Nucleus accumbens (tissue), 56 donors: ENCODE measurements at places on chromosomes 12 and 14.

GRCh38 chr12:72207486-72208409 lies 64.4 kb upstream of the TRHDE start:
- no peak for DNase-seq

DNA sequence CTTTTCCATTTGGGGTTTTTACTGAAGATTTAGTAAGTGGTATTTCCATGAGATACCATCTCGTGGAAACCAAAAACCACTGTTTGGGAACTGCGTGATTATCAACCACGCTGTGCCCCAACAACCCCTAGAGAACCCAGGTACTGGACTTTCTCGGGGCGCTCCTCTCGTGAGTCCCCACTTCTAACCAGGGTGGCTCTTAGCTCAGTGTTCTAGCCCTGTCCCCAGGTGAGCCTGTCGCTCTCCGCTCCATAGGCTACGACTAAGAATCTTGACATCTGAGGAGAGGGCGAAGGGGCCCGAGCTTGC lies 686 bp downstream of the MCRS1 start:
- DNase-seq: no peak

DNA sequence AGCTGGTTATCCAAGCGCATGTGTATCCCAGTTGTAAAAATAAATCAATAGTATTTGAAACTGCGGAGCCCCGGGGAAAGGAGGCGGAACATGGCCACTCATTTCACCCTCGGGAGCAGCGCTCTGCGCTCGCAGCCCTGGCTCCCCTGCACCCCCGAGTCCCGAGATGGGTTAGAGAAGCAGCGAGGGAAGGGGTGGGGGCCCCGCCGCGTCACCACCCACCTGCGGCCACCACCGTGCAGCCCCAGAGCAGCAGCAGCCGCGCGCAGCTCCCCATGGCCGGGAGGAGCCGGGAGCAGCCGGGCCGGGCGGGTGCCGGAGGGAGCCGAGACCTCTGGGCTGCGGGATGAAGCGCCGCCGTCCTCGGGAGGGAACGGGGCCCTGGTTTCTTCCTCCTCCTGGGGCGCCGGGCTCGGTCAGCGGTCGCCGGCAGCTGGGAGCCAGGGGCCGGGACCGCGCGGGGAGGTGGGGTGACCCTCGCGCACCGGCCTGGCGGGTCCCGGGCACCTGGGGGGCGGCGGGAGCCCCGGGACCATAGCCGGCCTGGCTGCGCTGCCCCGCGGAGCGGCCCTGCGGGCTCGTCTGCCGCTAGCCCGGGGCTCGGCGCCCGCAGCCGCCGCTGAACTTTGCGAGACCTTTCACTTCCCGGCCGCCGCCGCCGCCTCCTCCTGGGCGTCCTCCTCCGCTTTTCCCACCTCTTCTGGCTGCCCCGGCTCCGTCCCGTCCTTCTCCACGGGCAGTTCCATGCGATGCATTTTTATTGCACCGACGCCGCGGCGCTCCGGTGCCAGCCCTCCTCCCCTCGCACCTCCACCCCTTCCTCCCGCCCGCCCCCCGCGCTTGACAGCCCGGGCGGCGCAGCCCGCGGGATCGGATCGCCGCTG lies at the start of gene NTN4:
Gene NTN4 (minus strand): TSS at position 732 of the 884 bp plus-strand sequence. CDS start 455 bp downstream, at position 277.
- no peak for DNase-seq

DNA sequence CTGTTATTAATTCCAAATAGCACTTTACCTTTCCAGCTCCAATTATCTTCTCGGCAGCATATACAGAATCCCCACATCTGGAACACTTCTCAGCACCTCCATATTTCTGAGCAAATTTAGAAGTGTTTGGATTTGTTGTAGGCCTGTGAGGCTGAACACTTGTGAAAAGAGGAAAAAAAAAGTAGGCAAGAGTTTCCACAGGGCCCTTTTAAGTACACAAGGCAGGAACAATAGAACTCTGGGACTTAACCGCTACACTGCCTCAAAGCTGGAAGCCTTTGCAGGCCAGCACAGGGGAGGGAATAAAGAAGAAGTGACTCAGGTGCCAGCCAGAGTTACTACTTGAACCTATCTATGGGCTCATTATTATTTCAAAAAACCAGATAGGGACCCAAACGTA lies 18.6 kb downstream of the CSRP2 start:
- no peak for DNase-seq

DNA sequence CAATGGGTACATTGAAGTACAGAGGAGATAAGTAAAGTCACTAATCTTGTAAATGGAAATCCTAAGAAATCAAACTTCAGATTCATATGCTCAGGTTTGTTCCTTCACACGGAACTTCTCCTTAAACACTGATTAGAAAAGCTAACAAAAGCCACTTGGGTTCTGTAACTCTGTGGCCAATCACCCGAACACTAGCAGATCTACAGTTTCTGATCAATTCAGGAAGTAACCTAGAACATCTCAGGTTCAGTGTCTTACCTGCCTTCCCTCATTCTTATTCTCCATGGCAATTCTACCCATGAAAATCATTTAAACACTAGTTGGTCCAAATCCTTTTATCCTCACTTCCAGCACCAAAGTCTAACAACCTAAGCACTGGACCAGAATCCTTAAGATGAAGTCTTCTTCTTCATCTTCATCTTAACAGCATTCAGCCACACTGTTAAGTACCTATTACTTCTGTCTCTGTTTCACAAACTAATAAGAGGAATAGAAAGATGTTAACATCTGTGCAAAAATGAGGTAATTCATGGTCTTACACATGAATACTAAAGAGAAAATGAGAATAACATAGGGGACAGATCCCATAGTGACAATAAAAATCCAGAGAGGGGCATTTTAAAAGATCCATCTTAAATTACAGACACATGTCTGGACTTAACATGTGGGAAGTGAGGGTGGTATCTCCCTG lies 184.5 kb downstream of the SSPN start:
- DNase-seq: no peak

GRCh38 chr12:100031836-100032235 lies 47.1 kb upstream of the ANKS1B start:
- DNase-seq: no peak

- DNase-seq: no peak
Measured at GRCh38 chr14:35020713-35021112, 25.4 kb upstream of the FAM177A1 start.

DNA sequence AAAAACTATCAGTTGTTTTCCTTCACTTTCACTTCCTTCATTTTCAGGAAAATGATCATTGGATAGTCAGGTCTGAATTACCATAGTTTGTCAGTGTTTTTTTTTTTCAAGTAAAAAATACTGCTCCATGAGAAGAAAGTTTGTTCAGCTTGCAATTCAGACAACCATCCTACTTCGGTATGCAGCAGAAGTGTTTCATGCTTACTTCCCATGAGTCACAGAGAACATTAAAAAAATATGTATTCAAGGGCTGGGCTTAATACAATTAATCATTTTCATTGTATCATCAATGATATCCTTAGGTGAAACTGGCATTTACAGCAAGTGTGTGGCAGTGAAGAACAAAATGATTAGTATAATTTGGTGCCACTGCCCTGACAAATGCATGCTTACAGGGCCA lies 21.6 kb downstream of the PYM1 start:
- DNase-seq: no peak

DNA sequence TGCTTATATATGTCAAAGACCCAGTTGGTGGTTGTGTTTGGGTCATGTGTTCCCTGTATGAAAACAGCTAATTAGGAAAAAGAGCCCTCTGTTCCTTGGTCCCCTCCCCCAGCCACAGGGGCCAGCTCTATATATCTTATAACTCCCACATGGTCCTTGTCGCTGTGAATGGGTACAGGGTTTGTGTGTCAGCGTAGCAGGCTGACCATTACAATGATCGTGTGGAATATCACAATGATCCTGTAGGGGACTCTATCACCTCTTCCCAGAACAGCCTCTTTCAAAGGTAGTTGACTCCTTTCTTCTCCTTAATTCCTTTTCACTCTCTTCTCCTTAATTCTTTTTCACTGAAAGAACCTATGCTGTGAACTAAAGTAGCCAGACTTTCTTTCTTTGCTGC lies 51.6 kb upstream of the RIC8B start:
- DNase-seq: no peak

DNA sequence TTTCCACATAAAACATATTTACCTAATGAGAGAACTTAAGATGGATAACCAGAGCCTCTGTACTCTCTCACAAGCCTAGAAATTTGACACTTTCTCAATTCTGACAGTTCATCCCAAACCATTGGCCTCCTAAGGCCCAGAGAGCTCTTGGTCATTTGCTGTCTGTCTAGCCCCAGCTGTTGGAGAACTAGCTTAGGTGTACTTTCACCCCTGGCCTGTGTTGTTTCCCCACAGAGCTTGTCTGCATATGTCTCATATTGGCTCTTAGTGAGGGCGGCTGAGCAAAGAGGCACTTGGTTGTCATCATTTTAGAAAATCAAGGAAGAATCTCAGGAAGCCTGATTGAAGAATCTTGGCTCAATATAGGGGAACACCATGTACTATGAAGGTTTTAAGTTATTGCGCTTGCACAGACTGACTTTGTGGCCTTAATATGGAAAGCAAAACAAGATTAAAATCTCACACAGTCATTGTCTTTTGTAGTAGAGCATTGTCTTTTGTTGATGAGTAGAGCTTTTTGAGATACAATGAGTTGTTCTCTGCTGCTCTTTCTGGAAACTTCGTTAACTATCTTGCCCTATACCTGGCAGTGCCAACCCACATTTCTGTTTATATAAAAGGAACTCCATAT lies 324.6 kb downstream of the RAD51B start:
- DNase-seq: no peak

DNA sequence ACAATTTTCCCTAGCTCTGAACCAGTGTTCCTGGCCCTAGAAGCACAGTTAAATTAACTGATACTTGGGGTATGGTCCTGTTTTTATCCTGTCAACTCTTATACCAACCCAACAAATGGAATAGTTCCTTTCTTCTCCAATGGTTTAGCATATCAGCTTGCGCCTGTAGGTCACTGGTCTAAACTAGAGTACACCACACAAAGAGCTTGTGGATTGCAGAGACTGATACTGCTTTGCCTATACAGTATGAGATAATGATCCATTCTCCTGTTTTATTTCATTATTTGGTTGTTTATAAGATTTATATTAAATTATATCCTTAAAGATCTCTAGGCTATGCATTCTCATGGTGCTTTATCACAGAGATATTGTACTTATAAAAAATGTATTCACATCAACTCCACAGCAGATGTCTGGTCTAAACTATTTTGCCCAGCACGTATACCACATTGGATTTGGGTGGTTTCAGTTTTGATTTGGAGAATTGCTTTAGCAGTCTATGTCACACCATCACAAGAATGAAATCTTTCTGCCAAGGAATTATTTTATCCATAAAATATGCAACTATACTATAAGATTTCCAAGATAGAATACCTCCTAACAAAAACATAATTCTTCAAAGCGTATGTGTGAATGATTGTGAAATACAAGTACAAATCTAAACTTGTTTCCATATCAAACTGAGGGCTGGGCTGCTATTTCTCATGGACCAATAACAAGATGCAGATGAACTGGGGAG lies 142.1 kb downstream of the SLC16A7 start:
- DNase-seq: no peak

DNA sequence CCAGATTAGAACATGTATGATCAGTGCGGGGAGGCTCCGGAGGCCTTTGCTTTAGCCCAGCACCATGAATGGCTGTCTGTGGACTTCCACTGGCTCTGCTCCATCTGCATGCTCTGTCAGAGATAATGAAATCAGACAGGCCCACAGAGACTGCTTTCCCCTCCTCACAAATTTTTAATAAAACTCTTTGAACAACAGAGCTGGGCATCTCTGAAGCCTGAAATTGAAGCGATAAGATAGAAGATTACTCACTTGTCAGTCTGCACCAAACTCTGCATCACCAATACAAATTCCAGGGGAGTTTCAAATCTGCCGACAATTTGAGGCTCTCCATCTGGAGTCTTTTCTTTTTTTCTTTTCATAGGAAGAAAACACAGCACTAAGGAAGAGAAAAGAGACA lies 110.0 kb downstream of the DYRK2 start:
- DNase-seq: no peak

GRCh38 chr12:10115311-10115710 lies 14.7 kb downstream of the CLEC7A start:
- DNase-seq: no peak

- DNase-seq: no peak
Measured at GRCh38 chr12:82910246-82910893, 223.7 kb downstream of the TMTC2 start.

DNA sequence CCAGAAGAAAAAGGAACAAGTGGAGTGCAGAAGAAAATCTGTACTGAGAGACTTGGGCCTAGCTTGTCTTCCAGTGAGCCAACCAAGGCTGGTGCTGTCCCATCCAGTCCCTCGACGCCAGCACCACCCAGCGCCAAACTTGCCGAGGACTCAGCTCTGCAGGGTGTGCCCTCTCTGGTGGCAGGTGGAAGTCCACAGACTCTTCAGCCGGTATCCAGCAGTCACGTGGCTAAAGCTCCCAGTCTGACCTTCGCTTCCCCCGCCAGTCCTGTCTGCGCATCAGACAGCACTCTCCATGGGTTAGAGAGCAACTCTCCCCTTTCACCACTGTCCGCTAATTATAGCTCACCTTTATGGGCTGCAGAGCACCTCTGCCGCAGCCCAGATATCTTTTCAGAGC lies 15.6 kb downstream of the CIPC start:
- no peak for DNase-seq

DNA sequence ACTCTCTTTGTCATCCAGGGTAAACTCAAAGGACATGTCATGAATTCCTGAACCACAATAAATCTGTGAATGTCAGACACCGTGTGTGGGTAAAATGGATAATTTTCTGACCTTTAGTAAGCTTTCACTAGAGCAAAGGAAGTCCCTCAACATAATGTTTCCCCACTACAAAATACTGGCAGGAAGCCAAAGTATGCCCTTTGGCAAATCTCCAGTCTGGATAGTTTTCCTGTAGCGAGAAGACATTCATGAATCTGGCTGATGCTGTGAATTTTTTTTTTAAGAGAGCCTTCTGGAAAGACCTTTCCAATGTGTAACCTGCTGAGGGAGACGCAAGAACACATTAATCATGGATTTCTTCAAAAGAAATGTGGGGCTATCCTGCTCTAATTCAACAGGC lies 389.6 kb upstream of the DDHD1 start:
- no peak for DNase-seq

DNA sequence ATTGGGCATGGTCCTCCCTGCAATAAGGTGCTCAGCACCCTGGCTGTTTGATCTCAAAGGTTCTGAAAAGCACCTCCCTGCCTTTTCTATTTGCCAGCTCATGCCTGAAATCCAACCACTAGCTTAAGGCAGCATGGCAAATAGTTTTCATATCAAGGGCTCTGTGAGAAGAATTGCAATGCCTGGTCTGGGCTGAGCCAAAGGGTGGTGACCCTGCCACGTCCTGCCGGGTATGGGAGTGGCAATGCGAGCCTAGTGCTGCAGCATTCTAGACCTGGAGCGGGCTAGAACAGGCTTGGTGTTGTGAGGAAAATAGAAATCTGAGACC lies 2.3 kb upstream of the SCNN1A start:
- DNase-seq: no peak

DNA sequence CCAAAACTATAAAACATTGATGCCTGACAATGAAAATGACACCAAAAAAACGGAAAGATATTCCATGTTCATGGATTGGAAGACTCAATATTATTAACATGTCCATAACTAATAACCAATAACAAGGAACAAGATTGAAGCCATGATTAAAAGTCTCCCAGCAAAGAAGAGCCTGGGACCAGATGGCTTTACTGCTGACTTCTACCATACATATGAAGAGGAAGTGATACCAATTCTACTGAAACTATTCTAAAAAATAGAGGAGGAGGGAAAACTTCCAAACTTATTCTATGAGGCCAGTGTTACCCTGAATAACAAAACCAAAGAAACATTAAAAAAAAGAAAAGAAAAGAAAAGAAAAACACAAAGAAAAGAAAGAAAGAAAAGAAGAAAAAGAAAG lies 54.6 kb upstream of the ATF7IP start:
- no peak for DNase-seq

GRCh38 chr12:119565404-119565803 lies 28.2 kb upstream of the TMEM233 start:
- no peak for DNase-seq

GRCh38 chr12:65355461-65355860 lies 77.0 kb downstream of the MSRB3 start:
- DNase-seq: no peak
